Suprapubic skin (tissue), 4 donors: ENCODE measurements at places on chromosomes 16 and 17.

DNA sequence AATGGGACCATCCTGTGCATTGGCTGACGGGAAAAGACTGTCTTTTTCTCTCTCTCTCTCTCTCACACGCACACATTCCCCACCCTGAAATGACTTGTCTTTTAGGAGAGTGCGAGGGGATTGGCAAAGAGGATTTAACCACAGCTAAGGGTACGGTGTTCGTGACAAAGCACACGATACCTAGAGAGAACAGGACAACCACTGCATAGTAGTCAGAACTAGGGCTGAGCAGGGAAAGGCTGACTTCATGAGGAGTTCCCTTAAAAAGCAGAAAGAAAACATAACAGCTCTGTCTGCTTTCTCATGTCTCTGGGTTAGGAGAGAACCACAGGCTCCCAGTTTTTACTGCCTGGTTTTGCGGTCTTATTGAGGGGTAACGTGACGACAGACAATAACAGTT, 742.8 kb upstream of the SOX9 start:
- DNase-seq = no peak

- no peak for DNase-seq
Observed at GRCh38 chr16:11914210-11915113, 1.3 kb downstream of the GSPT1 start.

DNA sequence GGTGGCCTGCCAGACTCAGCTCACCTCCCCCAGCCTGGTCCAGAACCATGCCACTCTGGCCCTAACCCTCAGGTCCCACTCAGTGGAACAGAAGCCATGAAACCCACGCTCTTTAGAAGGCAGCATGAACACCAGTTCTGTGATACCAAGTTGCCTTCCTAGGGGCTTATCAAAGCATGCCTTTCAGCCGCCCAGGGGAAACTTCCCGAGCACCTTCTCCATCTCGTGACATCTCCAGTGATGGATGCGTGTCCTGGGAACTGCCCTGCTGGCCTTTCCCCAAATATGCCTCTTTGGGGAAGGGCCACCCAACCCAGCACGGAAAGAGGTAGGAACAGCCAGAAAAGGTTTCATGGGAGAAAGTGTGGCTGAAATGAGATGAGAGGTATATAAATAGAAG, 8.3 kb downstream of the CCDC42 start:
- DNase-seq = no peak

- no peak for DNase-seq
Observed at GRCh38 chr16:48272837-48273421, 25.6 kb upstream of the ABCC11 start.

- no peak for DNase-seq
Observed at GRCh38 chr17:4782652-4783051, 3.5 kb downstream of the VMO1 start.

DNA sequence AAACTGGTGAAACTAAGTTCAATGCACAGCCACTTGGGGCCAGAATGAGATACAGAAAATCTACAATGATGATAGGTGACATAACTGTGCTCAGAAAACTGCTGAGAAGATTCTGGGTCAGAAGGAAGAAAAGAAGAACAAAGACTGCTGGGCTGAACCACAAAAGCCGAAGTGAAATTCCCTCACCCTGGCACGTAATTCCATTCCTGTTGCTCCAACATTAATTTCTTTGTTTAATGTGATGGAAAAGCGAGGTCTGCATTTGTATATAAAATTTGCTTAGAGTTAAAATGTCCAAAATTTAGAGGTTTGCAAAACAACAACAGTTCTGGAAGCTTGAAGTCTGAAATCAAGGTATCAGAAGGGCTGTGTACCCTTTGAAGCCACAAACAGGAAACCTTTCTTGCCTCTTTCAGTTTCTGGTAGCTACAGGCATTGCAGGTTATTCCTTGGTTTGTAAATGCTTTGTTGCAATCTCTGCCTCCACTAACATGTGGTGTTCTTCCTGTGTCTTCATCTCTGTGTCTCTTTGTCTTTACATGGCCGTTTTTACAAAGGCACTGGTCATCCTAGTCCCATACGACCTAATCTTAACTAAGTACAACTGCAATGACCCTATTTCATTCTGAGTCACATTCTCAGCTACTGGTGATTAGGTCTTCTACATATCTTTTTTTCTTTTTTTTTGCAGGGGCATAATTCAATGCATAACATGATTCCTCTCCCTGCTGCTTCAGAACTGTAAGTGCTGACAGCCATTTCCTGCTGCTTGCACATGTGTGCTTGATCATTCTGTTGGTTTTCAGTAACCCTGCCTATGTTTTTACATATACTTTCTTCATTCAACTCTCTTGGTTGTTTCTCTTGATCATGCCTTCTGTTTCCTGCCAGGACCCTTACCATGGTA, 603.0 kb upstream of the CDH8 start:
- DNase-seq = no peak

- DNase-seq = no peak
Observed at GRCh38 chr17:19579192-19579761, 45.6 kb downstream of the SLC47A1 start.

GRCh38 chr16:56257239-56257638, 66.0 kb downstream of the GNAO1 start:
- DNase-seq = no peak

GRCh38 chr17:79211061-79211770, 136.6 kb downstream of the ENGASE start:
- no peak for DNase-seq

- no peak for DNase-seq
Observed at GRCh38 chr17:55969562-55970324, 183.5 kb upstream of the ANKFN1 start.

DNA sequence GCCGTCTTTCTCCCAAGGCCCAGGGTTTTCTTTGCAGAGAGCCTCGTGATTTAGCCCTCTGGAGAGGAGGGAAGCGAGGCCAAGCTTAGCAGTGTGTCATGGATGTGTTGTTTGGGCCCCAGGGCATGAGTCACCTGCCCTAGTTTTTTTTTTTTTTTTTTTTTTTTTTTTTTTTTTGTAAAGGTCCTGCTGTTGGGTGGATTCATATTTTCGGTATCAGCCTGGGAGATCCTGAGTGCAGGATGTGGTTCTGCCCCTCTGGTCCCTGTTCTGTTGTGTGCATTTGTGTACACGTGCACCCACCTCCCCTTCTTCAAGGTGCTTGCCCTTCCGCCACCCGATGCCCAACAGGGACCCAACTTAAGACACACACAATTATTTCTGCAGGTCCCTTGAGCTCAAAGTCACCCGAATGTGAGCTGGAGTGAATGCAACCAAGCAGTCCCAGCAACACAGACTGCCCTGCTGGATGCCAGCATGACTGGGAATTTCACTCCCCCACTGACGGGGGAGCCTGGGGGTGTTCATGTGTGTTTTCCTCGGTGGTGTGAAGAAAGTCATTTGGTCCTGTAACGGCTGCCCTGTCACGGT, 265.8 kb upstream of the TNRC6C start:
- DNase-seq = no peak

DNA sequence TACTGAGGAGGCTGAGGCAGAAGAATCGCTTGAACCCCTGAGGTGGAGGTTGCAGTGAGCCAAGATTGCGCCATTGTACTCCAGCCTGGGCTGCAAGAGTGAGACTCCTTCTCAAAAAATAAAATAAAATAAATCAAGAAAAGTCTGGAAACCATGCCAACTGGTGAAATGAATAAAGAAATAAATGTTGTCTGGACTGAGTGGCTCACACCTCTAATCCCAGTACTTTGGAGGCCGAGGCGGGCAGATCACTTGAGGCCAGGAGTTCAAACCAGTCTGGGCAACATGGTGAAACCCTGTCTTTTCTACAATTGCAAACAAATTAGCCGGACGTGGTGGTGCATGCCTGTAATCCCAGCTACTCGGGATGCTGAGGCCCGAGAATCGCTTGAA, 744 bp upstream of the LRRC37A3 start:
- no peak for DNase-seq

GRCh38 chr17:15440347-15440746, 27.1 kb downstream of the CDRT4 start:
- DNase-seq = no peak

- no peak for DNase-seq
Observed at GRCh38 chr16:67163164-67163998, 1.2 kb upstream of the HSF4 start.

GRCh38 chr16:4494746-4495490, 18.7 kb downstream of the HMOX2 start:
- DNase-seq = no peak

DNA sequence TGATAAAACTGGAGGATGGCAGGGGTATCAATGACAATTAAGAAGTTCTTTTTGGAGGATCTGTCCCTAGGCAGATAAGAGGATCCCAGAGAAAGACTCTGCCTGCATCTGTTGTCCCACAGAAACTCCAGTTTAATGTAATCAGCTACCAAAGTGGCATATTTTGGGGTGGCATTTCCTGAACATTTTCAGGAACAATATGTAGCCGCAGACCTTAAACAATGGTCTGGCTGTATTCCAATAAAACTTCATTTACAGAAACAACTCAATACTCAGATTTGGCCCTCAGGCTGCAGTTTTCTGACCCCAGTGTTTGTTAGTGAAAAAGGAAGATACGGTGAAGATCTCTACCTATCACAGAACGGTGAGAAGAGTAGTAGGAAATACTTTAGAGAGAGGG, 46.1 kb downstream of the KCNJ16 start:
- no peak for DNase-seq

- DNase-seq = peak; percentile 92
Observed at GRCh38 chr16:25257470-25257955, at the start of gene ZKSCAN2. Gene ZKSCAN2, minus strand, starts transcription at chr16:25257845. Its CDS starts 718 bp downstream, at chr16:25257127.

- DNase-seq = peak; percentile 53
Observed at GRCh38 chr16:50265260-50265659, 1.1 kb upstream of the ADCY7 start.

GRCh38 chr16:13969711-13970110, 49.8 kb downstream of the ERCC4 start:
- no peak for DNase-seq

- no peak for DNase-seq
Observed at GRCh38 chr16:77277571-77277970, 78.4 kb downstream of the SYCE1L start.

DNA sequence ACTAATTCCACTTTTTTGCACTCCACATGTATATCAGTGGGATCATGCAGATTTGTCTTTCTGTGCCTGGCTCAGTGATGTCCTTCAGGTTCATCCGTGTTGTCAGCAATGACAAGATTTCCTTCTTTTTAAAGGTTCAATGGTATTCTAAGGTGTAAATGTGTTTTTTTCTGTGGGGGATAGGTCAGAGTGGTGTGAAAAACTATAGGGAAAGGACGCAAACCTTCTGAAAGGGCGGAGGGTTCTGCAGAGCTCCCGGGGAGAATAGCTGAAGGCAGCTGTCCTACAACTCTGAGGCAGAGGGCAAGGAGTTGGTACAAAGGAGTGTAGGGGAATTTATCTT, 21.9 kb upstream of the CSNK1D start:
- no peak for DNase-seq
